Activated CD4-positive, alpha-beta T cell treated with anti-CD3 and anti-CD28 coated beads, Interleukin-2, amount 50 U/mL, for 24 hours (primary cell): ENCODE measurements at places on chromosomes 13 and 19.

GRCh38 chr19:48959341-48960239 lies 4.9 kb downstream of the BAX start:
- DNase-seq: no peak

- no peak for DNase-seq
These were observed 123.4 kb downstream of the OLFM4 start for GRCh38 chr13:53152057-53152421.

GRCh38 chr19:873561-874041 lies 14.1 kb downstream of the CFD start:
- DNase-seq: no peak

GRCh38 chr13:91776611-91777193 lies 378.3 kb downstream of the GPC5 start:
- no peak for DNase-seq

- no peak for DNase-seq
These were observed 49.3 kb downstream of the UBL3 start for GRCh38 chr13:29801102-29801501.

GRCh38 chr19:44777715-44778347 lies at the start of gene CBLC:
Gene CBLC (plus strand): TSS chr19:44777890. CDS start chr19:44777932, 42 bp downstream.
- no peak for DNase-seq

- DNase-seq: no peak
These were observed 320.8 kb downstream of the ZNF536 start for GRCh38 chr19:30692879-30693503.

- no peak for DNase-seq
These were observed 207.8 kb downstream of the RFC3 start for GRCh38 chr13:34025746-34026145.

GRCh38 chr19:19160461-19161035 lies 9.5 kb downstream of the MEF2B start:
- no peak for DNase-seq

GRCh38 chr13:73212482-73212881 lies 153.7 kb downstream of the KLF5 start:
- DNase-seq: no peak

DNA sequence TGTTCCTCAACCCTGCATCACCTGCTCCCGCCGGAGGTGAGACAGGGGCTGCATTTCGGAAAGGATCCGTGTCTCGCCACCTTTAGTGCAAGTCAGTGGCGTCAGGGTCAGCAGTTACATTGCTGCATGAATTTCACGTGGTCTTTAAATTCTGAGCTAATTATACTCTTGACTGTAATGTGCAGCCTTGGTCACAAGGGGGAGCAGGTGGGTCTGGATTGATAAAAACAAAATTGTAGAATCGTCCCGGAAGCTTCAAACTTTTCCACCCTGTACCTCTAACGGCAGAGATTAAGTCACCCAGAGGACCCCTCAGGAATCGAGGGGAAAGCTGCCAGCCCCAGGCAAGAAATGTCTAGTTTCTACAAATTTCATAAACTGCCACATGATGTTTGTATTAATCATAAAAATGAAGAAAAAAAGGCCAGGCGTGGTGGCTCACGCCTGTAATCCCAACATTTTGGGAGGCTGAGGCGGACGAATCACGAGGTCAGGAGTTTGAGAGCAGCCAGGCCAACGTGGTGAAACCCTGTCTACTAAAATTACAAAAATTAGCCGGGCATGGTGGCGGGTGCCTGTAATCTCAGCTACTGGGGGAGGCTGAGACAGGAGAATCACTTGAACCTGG lies 20.2 kb downstream of the BBC3 start:
- peak; percentile 65 for DNase-seq

- DNase-seq: no peak
These were observed 1.2 kb downstream of the ACP5 start for GRCh38 chr19:11576227-11576626.

DNA sequence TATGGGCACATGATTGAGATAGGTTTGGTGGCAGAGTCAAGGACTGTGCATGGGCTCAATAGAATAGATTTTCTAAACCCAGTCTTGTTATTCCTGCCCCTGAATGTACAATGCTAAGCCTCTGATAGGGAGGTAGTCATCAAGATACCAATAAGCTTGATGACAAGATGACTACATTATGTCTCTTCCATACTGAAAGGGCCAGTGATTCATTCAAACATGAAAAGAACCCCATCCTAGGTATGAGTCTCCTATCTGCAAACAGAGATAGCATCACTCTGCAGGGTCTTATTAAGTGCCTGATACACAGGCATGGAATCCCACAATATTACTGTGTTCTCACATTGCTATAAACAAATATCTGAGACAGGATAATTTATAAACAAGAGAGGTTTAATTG lies 40.3 kb upstream of the UFM1 start:
- no peak for DNase-seq

DNA sequence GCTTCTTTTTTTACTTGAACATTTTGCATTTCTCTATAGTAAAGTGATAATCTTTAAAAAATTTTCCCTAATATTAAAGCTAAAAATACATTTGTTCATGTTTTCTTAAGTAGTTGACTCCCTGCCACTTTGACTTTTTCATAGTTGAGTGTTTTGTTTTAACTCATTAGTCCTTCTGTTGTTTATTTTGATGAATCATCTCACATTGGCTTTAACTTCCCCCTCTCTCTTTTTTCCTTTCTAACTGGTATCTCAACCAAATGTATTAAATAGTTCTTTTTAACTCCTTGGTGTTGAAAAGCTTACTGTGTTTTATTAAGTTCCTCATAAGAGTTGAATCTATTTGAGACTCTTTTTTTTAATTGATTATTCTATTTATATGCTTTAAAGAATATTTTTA lies 2.8 kb downstream of the TNFSF13B start:
- no peak for DNase-seq

DNA sequence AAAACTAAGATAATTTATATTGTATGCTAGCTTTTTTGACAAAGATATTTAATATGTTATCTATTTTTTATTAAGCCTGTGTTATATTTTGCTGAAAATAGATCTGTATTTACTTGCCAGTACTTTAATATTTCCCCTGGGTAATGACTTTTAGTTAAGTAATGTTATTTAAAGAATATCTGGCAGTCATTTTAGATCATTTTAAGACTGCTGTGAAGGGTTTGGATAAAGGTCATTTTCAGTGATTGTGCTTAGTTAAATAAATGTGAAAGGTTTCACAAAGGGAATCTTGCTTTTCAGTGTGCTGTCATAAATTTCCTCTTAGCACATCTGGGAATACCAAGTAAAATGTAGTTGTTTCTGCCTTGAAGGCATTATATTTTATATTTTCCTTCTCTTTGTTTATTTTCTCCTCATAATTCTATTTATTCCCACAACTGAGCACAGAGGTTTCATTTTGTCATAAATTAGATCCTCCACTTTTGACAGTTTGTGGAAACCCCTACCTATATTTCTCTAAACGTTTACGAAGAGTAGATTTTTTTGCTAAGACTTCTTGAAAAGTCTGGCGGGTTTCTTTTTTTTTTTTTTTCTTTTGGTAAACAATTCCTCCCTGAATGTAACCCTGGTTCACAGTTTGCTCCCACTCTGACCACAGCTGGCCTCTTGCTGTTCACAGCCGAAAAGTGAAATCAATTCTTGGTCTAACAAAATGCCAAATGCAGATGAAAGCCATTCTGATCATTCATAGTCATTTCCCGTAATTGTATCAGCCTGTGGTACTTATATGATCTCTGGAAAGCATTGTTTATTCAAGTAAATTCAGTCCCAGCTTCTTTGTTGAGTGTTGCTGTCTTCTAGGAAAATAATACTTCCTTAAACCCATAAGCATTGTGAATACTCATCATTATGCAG lies 87.8 kb downstream of the MAB21L1 start:
- no peak for DNase-seq

GRCh38 chr19:6076675-6077463 lies 33.4 kb downstream of the RFX2 start:
- no peak for DNase-seq

- no peak for DNase-seq
These were observed 5.7 kb downstream of the PIP5K1C start for GRCh38 chr19:3694361-3695123.

DNA sequence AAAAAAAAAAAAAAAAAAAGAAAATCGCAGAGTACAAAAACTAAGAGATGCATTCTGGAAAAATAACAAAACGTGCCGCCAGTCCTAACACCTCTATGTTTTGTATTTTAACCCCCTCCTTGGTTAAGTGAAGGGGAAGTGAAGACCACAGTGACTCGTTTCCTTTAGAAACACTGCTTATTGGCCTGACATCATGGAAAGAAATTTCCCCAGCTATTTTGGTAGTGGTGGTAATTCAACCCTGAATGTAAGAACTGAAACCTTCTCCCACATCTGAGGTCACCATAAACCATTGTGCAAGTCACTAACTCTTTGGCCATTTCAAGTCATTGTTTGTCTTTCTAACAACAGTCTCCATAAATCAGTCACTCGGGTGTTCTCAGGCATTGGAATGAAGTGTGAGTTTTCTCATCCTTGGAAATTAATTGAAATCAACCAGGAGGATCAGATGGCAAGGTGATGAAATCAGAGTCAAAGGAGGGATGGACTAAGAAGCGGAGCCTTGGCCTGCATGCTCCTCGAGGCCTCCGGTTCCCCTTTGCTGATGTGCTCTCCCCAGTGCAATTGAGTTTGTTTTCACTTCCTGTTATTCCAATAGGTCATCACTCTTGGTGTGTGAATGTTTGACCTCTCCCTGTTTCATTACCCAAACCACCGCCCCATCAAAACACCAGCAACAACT lies 443.9 kb downstream of the FGF9 start:
- peak; percentile 32 for DNase-seq

DNA sequence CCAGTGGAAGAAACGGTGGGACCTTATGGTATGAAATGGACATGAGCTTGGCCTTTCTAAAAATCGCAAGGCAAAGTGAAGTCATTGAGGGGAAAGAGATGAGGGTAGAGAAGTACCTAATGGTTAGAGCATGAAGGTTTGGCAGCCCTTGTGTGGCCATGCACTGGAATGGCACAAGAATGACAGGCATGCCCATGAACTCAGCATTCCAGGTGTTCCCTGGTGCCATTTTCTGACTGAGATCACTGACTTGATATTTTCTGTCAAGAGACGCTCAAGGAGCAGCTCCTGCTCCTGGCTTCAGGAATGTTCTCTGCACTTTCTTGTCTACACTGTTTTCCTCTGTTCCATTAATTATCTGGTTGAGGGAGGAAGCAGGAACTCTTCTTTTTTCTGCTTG lies 225.0 kb upstream of the SLC10A2 start:
- no peak for DNase-seq

- no peak for DNase-seq
These were observed 57.5 kb upstream of the HMGB1 start for GRCh38 chr13:30523211-30523610.

- DNase-seq: no peak
These were observed 21.8 kb downstream of the ZNF77 start for GRCh38 chr19:2922987-2923386.

DNA sequence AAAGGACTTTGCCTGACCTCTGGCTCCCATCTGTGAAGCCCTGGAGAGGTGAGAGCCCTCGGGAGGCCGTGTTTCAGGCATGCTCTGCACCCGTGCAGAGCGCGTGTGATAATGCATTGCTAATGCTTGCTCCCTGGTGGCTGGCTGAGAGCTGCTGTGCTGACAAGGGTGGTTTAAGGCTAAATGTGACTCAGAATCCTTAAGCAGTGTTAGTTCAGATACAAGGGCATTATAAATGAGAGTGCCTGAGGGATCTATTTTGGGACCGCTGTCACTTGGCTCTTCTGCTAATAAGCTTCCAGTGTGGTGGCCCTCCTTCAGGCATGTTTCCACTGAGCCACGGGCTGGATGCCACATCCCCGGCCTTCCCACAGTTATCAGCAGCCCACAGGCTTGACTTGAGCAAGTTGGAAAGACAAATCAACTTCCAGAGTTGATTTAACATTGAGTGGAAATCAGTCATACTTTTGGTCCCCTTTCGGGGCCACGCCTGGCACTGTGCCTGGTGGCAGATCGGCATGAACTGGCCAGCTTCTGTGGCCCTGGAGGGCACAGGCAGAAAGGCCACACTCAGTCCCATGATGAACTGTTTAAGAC lies 17.0 kb downstream of the ALOX5AP start:
- DNase-seq: no peak

GRCh38 chr13:54699831-54700230 lies 1671.2 kb downstream of the OLFM4 start:
- no peak for DNase-seq

DNA sequence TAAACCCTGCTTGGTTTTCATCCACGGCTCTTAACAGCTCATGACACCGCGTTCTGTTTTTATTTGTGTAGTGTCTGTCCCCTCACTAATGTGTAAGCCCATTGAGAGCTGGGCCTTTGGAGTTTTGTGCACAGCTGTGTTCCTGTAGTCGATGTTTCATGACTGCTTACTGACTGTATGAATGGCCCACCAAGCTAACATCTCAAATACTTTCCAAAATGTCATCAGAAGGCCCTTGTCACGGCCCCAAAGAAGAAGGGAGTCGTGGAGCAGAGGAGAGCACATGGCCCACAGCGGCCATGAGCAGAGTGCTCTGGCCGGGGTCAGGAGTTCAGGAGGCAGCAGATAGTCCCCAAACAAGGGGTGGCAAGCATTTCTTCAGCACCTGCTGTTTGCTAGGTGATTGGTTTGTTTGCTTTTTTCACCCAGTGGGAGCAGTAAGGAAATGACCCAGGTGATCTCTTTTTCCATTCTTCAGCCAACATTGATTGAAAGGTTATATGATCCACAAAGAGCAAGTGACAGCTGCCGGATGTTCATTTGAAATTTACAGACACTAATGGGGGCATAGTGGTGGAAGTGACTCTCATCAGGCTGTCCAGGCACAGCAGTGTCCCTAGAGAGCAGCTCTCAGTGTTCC lies 315.2 kb downstream of the ATP8A2 start:
- no peak for DNase-seq

DNA sequence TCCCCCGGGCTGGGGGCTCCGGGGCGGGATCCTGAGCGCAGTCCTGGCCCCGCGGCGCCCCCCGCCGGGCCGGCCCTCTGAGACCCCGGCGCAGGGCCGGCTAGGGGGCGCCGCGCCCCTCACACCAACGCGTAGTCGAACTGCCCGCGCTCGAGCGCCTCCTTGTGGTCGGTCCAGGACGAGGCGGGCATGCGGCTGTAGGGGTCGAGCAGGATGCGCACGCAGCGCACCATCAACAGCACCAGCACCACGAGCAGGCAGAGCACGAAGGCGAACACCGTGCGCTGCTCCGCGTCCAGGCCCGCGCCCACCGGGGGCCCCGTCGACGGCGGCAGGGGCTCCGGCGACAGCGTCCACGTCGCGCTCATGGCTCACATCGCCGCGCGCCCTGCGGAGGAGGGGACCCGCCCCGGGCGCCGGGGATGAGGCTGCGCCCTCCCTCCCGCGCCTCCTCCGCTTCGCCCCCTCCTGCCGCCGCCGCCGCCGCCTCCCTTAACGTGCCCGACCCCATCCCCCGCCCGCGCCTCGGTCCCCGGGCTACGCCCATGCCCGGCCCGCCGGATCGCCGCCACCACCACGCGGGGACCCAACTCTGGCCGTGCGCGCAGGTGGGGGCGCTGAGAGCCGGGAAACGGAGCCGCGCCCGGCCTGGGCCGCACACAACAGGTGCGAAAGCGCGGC lies 624 bp downstream of the CTXN1 start:
- DNase-seq: peak; percentile 67

DNA sequence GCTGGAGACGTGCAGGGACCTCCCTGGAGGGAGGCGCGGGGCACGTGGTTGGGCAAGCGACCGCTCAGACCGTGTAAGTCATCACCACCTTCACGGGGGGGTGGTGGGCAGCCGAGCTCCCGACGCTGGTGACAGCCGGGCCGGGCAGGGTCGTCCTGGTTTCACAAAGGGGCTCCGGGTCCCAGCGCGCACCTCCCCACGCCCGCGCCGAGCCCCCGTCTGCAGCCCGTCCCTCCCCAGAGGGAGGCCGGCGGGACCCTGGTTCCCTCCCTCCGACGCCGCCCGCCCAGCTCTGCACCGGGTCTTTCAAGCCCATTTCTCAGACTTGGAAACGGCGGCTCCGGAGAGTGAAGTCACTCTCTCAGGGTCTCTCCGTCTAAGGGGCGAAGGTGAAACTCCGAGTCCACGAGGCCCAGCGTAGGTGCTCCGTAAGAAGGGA lies 729 bp upstream of the ARID3A start:
- no peak for DNase-seq
